Skeletal muscle cell (primary cell): ENCODE measurements at places on chromosomes 6 and 20.

DNA sequence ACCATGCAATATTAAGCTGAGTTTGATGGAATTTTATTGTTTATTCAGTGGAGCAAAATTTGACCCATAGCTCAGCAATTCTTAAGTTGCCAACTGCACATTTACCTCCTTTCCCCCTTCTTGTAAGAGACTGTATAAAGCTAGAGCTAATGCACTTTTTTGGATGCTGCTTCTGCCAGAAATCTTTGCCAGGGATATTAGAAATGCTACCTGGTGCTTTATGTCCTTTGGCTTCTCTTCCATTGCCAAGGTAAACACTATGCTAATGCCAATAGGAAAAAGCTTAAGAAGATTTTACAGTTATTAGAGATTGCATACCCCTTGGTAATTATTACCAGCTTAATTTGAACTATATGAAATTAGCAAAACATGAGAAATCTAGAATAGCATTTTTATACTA is 79.0 kb upstream of the OGFRL1 start:
- DNase-seq = no peak

DNA sequence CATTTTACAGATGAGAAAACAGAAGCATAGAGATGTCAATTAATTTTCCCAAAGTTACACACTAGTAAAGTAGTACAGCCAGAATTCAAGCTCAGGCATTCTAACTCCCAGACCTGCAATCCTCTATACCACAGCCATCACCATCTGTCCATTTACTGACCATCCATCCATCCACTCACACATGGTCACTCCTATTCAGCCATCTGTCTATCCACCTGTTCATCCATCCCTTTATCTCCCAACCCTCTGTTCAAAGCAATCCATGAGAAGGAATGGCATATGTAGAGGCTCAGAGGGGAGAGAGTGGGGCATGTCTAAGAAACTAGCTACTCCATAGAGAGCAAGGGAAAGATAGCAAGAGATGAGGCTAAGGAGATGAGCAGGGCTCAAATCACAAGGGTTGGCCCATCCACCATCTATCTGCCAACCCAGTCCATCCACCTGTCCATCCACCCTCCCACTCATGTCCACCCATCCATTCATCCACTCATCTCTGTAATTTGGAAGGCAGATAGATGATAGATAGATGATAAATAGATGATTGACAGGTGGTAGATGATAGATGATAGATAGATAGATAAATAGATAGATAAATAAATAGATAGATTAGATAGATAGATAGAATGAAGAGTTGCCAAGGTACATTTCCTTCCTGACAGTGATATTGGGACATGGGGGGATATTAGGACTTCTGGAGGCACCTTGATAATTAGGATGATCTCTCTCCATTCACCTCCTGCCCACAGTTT is 12.2 kb upstream of the C6orf132 start:
- DNase-seq = no peak

GRCh38 chr6:168212362-168212761 is 107.2 kb downstream of the DACT2 start:
- DNase-seq = no peak

DNA sequence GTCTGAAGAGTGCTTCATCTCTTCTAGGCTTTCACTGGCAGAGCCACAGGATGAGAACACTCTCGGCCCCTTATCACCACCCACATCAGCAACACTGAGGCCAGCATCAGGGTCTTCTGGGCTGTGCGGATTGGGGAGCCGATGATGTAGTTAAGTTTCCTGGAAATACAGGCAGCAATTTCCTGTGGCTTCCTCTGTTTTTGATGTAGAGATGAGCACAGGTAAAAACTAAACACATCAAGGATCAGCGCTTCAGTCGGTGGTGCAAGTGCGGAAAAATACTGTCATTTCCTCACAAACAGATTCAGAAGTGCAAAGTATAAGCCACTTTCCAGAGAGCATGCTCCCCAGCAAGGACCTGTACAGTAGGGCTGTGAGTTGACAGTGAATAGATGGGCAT is 62.6 kb downstream of the BACH2 start:
- no peak for DNase-seq

- no peak for DNase-seq
These were observed at the start of gene BPIFB1 for GRCh38 chr20:33282991-33283555. Gene BPIFB1 (plus strand): TSS chr20:33283214. CDS start chr20:33286074, 2,860 bp downstream.

DNA sequence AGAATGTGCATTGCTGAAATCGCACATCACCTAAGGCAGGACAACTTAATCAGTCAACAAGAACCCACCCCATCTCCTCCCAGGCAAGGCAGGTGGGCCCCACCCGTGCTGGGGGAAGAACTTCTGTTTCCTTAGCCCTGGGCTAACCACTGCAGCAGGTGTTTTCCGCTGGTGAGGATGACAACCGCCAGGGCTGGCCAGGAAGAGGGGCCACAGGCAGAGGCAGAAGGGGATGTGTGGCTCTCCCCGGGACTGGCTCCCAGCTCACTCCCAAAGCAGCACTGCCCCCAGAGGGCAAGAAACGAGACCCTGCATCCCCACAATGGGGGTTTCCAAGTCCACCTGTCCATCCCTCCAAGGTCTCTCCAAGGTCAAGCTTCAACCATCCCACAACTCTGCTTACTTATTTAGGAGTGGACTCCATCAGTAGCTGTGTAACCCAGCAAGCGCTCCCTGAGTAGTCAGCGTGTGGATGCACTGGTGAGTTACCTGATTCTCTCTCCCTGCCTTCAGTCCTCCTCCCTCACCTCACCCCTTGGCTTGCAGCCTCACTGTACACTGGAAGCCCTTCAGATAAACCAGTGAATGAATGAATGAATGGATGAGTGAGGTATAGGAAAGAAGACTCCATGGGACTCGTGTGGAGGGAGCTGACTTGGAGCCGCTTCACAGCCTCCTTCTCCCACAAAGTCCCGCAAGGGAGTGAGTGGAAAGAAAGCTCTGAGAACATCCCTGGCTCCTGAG is 168.2 kb upstream of the CST7 start:
- DNase-seq = no peak

DNA sequence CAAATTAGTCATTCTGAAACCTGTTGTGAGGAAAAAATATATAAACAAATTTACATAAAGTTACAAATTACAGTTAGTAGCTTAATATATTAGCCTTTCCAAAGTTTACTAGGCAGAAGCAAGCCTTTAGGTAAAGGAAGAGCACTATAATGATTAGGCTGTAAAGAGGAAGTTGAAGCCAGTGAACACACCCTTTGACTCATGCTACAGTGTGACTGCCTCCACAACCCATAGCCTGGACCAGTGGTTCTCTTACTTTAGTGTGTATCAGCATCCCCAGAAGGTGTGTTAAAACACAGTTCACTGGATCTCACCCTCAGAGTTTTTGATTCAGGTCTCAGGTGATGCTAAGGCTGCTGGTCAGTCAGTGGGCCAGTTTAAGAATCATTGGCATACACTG is 91.4 kb upstream of the DEFB112 start:
- DNase-seq = no peak
